Activated naive CD4-positive, alpha-beta T cell (primary cell): ENCODE measurements at places on chromosomes 1 and 21.

DNA sequence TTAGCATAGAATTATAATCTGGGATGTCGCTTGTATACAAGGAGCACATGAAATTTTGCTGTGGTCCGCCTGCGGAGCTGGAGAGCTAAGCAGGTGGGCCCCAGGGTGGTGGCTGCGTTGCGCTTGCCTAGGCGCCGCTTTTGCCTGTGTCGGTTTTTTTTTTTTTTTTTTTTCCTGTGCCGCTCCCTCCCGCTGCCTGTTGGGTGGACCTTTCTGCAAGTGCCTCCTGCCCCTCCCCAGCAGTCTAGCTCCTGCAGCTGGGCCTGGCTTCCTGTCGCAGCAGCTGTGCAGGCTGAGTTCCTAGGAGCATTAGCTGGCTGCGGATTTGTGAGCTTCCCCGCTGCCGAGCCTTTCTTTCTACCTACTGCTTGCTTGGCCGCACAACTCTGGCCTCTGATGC lies 20.6 kb downstream of the PYHIN1 start:
- DNase-seq = no peak

GRCh38 chr1:167898578-167899222 lies 15.2 kb downstream of the ADCY10 start:
- no peak for DNase-seq

DNA sequence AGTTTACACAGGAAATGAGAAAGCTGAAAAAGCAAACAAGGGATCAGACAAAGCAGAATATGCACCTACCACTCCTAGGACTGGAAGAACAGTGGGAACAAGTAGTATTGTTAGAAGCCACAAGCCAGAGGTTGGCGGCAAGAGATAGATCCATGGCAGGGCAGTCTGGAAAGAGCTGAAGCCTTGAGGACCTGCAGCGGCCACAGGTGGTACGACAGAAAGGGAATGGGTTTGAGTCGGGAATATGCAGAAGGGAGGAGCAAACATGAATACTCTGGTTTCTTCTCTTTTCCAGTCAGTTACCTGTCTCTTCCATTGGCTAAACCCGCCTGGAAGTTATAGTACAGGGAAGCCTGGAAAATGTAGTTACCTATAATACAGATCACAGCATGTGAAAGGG lies 3.9 kb upstream of the PCNX2 start:
- DNase-seq = no peak

DNA sequence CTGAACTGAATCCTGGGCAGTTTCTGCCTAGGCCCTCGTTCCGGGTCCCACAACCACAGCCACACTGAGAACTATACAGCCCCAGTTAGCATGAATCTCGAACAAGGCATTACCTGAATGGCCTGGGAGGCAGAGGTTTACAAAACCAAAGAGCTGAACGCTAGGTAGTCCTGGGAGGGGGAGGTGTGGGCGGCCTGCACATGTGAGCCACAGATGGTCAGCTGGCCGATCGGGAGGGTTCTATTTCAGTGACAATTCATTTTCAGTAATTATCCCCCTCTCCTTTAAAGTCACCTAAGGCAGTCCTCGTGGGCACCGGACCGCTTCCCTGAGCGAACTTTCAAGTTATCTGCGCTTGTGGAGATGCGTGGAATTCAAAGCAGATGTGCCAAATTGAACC lies 111.9 kb downstream of the GLIS1 start:
- DNase-seq = no peak

DNA sequence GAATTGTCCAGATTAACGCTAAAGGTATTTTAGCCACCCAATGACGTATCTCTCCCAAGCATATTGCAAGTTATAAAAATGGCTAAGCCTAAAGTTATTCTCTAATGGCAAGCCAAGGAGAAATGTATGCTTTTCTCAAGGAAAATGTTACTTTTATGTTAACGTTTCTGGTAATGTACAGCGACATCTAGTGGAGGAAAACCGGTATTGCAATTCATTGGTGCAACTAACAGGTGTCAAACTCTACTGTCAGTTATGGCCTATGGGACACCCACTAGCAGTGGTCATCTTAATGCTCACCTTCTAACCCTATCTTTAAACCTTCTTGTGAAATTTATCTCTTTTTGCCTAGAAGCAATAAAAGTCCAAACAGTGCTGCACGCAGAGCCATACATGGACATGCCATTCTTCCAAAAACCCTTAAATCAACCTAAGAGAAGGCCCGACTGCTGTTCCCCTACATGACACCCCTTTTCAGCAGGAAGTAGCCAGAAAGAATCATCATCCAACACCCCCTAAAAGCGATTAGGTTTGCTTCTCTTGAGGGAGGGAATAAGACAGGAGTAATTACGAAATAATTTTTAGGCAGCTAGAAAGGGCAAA lies 68.7 kb upstream of the LRIF1 start:
- no peak for DNase-seq

DNA sequence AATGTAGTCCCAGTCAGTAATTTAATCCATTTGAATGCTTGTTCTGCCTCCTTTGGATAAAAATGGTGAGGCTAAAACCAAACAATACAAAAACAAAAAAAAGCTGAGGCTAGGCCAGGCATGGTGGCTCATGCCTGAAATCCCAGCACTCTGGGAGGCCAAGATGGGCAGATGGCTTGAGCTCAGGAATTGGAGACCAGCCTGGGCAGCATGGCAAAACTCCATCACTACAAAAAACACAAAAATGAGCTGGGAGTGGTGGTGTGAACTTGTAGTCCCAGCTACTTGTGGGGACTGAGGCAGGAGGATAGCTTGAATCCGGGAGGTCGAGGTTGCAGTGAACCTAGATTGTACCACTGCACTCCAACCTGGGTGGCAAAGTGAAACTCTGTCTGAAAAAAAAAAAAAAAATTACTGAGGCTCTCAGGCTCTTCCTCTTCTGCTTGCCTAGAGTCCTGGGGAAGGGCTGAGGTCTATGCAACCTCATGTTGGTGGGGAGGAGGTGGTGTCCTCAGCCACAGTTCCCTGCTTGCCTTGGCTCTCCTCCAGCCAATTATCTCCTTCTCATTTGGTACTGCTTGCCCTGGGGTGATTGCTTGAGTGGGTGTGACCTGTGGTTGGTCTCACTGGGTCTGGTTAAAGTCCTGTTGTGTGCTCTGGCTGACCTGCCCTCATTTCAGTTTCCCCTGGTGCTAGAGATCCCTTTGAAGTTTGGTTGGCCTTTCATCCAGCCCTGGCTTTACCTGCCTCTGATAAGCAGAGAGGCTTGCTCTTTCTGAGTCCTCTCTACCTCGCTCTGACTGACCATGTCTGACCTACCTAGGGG lies 20.9 kb downstream of the S1PR1 start:
- DNase-seq = no peak

DNA sequence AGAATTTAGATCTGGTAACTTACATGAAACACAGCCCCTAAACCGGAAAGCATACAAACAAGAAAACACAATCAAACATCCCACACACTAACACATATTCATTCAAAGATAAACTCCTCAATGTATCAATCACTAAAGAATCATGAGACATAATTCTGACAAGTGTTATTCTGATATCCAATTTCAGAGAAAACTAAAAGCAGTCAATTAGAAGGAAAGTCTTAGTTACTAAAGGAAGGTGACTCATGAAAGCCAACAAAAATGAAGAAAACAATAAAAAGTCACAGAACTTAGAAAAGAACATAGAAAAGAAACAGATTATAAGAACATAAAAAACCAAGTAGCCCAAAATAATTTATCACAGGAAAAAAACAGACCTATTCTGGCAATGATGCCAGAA lies 57.2 kb downstream of the ZZZ3 start:
- DNase-seq = no peak

DNA sequence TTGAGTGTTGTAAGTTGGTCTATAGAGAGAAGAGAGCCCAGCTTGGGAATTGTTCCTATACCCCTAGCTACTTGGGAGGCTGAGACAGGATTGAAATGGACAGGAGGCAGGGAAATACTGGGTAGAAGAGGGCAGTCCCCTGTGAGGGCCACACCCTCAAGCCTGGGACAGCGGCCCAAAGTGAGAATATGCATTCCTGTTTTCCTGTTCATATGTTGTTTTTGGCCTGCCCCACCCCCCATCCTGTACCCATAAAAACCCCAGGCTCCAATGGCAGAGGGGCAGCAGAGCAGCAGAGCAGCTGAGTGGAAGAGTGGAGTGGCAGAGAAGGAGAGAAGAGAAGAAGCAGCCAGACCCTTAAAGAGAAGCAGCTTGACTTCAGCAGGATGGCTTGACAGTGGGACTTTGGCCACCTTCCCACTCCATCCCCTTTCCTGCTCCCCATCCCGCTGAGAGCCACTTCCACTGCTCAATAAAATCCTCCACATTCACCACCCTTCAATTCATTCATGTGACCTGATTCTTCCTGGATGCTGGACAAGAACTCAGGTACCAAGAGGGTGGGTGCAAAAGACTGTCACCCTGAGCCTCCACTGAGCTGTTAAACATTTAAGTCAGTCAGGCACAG lies 70.6 kb upstream of the PUM1 start:
- DNase-seq = no peak
